Activated CD4-positive, alpha-beta T cell treated with anti-CD3 and anti-CD28 coated beads for 36 hours (primary cell): ENCODE measurements at places on chromosomes 12 and 14.

DNA sequence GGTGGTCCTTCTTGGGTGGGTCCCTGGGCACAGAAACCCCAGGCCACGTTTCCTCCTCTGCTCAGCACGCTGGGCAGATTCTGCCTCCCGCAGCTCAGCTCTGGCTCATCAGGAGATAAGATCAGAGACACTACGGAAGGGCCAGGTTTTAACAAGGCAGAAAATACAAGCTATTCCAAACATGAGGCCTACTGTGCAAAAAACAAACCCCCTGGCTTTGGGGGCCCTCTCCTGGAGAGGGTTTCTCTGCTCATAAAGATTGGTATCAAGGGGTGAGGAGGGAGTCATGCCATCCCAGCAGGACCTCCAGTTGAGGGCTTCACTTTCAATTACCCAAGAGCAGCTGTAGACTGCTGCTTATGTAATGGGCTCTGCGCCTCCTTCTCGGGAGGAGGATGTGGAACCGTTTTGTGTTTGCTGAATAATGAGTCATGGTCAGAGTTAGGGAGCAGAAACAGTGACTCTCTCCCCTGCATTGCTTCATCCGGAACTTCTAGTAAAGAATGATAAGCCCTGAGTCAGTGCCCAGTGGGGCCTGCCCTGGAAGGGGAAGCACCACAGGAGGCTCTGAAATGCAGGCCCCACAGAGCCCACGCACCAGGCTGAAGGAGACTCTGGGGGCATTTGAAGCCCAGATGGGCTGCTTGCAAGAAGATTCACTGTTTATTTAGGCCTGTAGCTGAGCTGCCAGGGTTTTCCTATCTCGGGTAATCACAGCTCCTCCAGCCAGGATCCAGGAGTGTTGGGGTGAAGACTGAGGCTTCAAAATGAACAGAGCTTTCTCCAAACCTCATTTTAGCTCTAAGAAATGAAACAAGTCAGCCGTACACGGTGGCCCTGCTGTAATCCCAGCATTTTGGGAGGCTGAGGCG lies 79.3 kb downstream of the SSPN start:
- H3K36me3 ChIP-seq = no peaks in the 10 kb centered on the region
- peak overlapping the region; percentile 35 for H3K27ac ChIP-seq
- H3K4me3 ChIP-seq = no peak overlapping the region

- peaks cover 6% of the 10 kb centered on the region for H3K4me1 ChIP-seq
- H3K4me3 ChIP-seq = peak overlapping the region; percentile 47
These were observed 414 bp upstream of the ANKS1B start for GRCh38 chr12:99985129-99985570.

DNA sequence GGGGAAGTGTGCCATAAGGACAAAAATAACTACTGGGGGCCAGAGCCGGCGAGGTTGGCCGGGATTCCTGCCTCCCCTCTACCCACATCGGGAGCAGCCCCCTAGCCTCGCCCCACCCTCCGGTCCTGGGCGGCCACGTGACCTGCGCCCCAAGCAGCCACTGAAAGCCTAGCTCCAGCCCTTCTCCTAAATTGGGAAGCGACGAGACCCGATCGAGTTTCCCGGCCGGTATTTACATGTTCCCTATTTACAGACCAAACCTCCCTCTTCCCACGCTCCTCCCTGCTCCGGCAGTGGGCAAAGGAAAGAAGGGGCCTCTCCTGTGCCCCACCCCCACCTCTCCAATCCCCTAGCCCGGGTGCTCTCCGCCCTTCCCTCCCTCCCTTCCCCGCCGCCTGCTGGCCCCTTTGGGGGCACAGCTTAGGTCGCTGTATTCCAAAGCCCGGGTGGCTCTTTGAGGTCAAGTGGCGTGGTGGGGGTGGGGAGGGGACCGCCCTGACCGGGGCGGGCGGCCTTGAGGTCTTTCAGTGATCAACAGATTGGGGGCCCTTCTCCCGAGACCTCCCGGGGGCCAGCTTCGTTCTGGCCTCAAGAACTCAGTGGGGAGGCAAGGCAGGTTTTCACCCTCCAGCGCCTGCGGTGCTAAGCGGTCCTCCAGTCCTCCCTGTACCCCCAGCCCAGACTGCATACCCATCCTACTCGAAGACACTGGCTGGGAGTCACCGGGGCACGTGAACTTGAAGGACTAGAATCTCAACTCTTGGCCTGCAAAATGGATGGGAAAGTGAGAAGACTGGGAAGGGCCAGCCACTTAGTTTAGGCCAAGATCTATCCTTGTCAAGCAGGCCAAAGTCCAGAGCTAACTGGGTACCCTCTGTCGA lies 6.3 kb upstream of the CTDSP2 start:
- peaks cover 11% of the 10 kb centered on the region for H3K27me3 ChIP-seq
- peaks cover 33% of the 10 kb centered on the region for H3K4me1 ChIP-seq
- no peak for DNase-seq
- no peaks in the 10 kb centered on the region for H3K36me3 ChIP-seq
- no peak overlapping the region for H3K4me3 ChIP-seq

- H3K27me3 ChIP-seq = no peaks in the 10 kb centered on the region
- peaks cover 31% of the 10 kb centered on the region for H3K36me3 ChIP-seq
- peak overlapping the region; percentile 64 for H3K27ac ChIP-seq
- peaks cover 61% of the 10 kb centered on the region for H3K4me1 ChIP-seq
- H3K4me3 ChIP-seq = peak overlapping the region; percentile 3
These were observed 51.2 kb downstream of the ATF7IP start for GRCh38 chr12:14416658-14417057.

- no peak for DNase-seq
- H3K36me3 ChIP-seq = no peaks in the 10 kb centered on the region
- H3K27me3 ChIP-seq = no peaks in the 10 kb centered on the region
- no peak overlapping the region for H3K4me3 ChIP-seq
These were observed 20.1 kb upstream of the OR6J1 start for GRCh38 chr14:22664261-22664660.

GRCh38 chr12:42372154-42372791 lies 46.3 kb downstream of the PPHLN1 start:
- H3K4me3 ChIP-seq = no peak overlapping the region
- no peaks in the 10 kb centered on the region for H3K27me3 ChIP-seq
- H3K4me1 ChIP-seq = peaks cover 5% of the 10 kb centered on the region
- peak; percentile 22 for DNase-seq

- H3K27ac ChIP-seq = no peak overlapping the region
- H3K4me1 ChIP-seq = peaks cover 22% of the 10 kb centered on the region
- H3K36me3 ChIP-seq = no peaks in the 10 kb centered on the region
- H3K27me3 ChIP-seq = peaks cover 4% of the 10 kb centered on the region
These were observed 82.1 kb downstream of the B4GALNT3 start for GRCh38 chr12:541676-542324.

DNA sequence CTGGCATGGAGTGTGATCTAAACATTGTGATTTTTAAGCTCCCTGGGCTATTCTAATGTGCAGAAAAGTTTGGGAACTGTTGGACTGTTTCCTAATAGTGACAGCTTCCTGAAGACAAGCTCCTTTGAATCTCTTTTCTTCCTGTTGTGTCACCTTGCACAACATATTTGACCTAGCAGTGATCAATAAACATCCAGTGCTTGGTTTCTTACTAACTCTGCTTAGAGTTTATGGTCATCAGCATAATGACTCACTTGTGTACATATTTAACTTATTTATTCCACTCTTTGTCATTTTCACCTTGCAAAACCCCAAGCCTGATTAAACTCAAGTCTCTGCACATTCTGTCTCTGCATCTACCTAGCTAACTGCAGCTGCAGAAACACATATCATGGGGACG lies 27.3 kb upstream of the TBC1D30 start:
- peaks cover 16% of the 10 kb centered on the region for H3K27me3 ChIP-seq
- no peaks in the 10 kb centered on the region for H3K4me1 ChIP-seq
- H3K27ac ChIP-seq = no peak overlapping the region
- H3K36me3 ChIP-seq = no peaks in the 10 kb centered on the region
